Activated CD4-positive, alpha-beta T cell treated with anti-CD3 and anti-CD28 coated beads for 1 hour (primary cell): ENCODE measurements at places on chromosomes 1 and 21.

GRCh38 chr1:219090607-219091006 is 83.1 kb upstream of the LYPLAL1 start:
- no peak for DNase-seq

DNA sequence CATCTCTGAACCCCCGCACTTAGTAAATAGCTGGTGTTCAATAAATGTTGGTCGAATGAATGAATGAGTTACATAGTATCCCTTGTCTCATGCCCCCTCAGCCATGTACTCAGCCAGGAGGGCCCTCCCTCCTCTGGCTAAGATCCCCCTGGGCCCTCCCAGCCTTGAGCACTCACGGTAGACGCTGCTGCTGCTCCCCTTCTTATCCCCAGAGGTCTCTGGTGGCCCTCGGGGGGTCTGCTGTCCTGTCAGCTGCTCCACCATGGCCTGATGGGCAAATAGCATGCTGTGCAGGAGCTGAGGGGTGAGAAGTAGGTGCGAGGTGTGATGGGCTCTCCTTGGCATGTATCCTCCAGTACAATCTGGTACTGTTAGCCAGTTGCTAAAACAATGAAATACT is 1.9 kb downstream of the ETV3L start:
- DNase-seq: no peak

GRCh38 chr1:201251851-201252430 is 31.4 kb upstream of the PKP1 start:
- DNase-seq: no peak

DNA sequence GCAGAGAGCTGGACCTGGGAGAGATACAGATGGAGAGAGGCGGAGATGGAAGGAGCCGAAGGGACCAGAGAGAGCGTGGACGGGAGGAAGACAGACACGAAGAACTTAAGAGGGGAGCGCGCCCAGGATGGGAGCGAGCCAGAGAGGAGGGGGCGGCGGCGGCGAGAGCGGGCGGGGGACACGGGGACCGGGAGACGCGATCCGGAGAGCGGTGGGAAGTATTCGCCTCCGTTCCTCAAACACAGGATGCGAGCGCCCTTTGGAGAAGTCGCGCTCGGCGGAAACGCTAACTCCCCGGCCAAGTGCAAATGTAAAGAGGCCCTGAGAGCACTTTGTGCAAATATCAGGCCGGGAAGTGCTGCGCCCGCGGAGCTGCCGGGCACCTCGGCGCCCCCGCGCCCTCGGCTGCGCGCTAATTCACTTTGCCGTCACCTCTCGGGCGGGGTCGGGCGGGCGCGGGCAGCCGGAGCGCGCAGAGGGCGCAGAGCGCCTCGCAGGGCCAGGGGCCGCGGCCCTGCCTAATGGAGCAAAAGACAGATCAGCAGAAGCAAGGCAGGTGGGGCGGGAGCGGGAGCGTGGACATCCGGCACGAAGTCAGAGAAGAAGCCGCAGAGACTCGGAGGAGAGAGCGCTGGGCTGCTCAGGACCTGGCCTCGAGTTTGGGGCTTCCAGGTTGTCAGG is 281.2 kb downstream of the RRAGC start:
- DNase-seq: no peak

GRCh38 chr1:211928993-211929637 is 98.6 kb upstream of the LPGAT1 start:
- DNase-seq: no peak

- DNase-seq: no peak
Measured at GRCh38 chr1:7885513-7886404, 32.9 kb upstream of the UTS2 start.

- no peak for DNase-seq
Measured at GRCh38 chr1:224114787-224115175, 870 bp downstream of the FBXO28 start.

DNA sequence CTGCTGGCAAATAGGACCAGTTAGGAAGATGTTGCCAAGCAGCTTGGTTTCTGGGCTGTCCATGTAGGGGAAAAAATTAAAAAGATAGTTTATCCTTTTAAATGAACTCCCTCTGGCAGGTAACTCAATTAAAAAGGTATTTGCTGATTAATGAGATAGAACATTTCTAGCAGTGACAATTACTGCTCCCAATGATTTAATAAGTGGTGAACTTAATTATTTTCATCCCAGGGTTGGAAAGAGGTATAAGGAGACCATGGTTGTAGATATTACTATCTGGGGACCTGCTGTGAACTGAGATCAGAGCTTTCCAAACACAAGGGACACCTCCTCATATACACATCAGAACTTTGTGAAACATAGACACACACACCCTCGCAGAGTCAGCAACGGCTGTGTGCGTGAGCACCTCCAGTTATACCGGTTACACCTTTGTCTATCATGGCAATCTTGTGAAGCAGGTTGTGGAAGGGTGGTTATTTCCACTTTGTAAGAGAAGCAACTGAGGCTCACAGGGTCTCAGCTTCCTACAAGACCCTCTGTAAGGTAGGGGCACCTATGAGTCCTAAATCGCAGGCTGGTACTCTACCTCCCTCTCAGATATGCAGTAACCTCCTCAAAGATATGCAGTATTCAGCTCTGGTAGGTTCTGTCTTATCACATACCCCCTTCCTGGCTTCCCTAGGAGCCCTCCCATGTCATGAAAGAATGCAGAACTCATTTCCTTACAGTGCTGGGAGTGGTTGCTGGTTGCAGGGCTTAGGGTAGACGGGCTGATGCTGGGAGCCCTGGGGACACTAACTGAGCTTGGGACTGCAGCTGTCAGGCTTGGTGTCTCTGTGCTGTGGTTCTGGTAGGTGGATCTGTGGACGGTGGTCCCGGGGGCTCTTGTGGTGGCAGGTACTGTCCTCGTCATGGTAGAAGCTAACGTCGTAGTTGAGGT is 18.5 kb upstream of the MAGOH start:
- DNase-seq: no peak

DNA sequence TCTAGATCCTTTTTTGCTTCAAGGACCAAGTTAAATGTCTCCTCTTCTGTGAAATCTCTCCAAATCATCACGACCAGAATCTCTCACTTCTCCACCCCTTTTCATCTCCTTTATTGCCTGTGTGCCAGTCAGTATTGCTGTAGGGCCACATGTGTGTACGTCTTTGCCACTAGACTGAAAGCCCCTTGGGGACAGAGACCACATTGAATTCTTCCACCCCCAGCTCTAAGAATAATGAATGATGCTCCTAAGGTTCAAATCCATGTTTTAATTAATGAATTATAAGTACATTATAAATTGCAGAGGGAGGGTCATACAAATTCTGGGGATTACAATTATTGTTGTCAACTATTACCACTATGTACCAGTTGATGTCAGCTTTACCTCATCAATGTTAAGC is 343.8 kb downstream of the USP25 start:
- DNase-seq: no peak

DNA sequence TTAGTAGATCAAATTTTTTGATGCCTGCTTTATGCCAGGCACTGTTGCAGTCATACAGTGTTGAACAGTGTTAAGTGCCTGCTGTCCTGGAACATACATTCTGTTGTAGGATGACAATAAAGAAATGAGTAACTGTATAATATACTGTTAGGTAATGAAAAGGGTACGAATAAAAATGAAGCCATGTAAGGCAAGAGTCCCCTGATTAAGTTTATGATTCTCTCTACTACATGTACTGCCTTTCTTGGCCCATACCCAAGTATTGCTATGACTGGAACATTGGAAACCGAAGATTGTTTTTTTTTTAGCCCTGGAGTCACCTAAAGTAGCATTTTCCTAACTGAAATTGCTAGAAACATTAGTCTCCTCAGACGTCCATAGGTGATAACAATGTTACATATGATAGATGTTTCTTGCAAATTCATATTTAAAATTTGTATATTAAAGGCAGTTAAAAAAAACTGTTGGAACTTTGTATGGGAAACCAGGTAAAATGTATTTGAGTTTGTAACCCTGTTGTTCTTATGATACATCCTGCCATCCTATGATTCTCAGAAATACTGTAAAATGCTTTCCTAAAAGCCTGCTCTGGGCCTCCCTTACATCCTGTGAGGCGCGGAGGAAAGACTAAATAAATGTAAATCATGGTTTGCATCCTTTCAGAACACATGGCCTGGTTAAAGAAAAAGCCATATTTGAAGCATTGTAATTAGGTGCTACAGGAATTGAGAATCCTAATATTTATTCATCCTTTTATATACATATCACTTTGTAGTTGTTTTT is 5.8 kb downstream of the ATP5PB start:
- no peak for DNase-seq

DNA sequence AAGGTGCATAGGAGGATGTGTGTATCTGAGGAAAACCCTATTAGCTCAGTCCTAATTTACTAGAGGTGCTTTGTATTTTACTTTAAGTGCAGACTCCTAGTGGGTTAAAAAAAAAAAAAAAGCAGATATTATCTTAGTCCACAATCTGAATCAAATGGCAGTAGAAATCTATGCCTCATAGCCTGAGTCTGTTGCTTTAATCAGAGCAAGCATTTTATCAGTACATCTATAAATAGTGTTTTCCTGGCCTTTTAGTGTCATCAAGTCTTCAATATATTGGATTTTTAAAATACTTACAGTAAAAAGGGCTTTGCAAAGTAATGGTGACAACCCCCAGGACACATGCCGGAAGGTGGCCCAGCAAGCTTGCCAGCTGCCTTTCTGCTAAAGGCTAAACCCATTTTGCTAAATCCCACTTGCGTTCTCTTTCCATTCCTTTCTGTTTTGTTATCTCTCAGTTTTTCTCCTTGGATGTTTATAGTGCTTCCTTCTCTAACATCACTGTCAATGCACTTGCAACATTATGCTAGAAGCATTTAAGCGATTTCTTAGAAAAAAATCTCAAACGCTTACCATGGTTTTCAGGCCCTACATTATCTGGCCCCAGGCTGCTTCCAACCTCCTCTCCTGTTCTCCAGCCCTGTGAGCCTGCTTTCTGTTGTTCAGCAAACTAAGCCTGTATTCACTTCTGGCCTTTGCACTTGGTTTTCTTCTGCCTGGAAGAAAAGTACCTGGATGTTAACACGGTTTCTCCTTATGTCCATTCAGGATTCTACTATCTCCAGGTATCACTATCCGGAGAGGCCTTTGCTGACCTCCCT is 206.3 kb downstream of the PDE4B start:
- DNase-seq: no peak
